Inflammatory macrophage treated with lipopolysaccharide for 1 hour (primary cell): ENCODE measurements at places on chromosomes 3 and 15.

- no peak for DNase-seq
These were observed 182.4 kb downstream of the SHQ1 start for GRCh38 chr3:72665701-72666446.

DNA sequence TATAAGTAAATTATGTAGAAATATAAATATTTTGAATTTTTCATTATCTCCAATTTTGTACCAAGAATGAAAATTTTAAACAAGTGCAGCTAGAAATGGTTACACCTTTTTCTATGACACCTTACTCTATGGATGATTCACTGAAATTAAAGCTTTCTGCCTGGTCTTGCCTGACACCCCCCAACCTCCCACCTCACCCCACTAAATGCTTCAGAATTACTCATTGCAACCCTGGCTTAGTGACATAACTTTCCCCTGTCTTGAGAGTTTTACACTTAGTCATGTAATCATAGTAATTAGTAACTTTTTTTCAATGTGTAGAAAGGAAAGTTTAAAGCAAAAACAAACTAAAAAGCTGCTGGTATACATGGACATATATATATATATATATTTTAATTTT is 42.0 kb upstream of the MEIS2 start:
- DNase-seq = no peak

DNA sequence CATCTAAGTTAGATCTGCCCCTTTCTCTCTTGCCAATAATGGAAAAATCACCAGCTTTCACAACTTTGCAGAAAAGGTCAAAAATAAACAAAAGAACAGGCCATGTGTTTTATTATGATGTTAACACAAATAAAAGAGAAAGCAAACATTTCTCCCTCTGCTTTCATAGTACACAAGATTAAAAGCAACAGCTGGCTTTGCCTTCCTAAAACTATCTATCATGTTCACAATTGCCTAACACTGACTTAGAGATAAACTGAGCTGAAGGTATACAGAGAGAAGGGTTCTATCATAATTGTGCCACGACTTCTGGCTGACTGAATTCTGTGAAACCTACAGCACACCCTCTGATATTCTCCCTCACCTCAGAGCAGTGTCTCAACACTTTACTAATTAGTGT is 29.4 kb downstream of the AADAC start:
- no peak for DNase-seq

- DNase-seq = no peak
These were observed 198.7 kb upstream of the BHLHE40 start for GRCh38 chr3:4780545-4780957.

GRCh38 chr15:49620199-49620598 is 419 bp downstream of the FAM227B start:
- DNase-seq = peak; percentile 37

GRCh38 chr3:17055374-17056276 is 170.9 kb downstream of the PLCL2 start:
- no peak for DNase-seq

DNA sequence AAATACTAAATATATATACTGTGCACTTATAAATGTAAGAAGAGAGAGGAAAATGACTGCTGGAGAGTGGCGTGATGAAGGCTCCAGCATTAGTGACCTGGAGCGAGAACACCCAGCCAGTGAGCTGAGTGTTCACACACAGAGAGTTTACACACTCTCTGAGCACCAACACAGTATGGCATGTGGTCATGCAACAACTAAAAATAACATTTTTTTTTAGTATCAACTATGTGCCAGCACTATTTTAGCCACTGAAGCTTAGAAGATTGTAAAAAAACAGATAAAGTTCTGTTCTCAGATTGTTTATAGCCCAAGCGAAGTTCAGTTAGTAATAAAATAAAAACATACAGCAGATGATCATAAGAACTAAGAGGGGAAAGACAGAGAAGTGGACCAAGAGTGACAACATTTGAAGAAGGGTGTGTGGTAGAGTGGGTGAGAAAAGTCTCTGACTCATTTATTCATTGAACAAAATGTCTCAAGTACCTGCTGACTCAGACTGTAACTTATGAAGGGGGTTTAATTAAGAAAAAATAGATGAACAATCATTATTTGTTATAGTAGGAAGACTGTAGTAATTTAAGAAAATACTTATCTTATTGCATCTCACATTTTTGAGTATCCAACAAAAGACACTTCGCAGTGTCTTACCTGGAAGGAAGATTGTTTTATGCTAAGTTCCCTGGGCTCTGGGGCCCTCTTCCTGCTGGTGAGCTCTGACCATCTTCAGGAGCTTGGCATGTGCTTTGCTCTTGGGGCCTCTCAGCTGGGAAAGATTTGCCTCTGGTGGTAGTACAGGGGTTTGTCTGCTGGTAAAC is 43.8 kb downstream of the GAP43 start:
- DNase-seq = peak; percentile 27

- no peak for DNase-seq
These were observed 94.6 kb upstream of the SNTN start for GRCh38 chr3:63557912-63558311.

GRCh38 chr15:86515625-86516024 is 436.0 kb downstream of the AGBL1 start:
- no peak for DNase-seq

GRCh38 chr3:151426341-151426657 is 34.6 kb downstream of the IGSF10 start:
- no peak for DNase-seq

- no peak for DNase-seq
These were observed 24.0 kb downstream of the TFRC start for GRCh38 chr3:196057760-196058331.

DNA sequence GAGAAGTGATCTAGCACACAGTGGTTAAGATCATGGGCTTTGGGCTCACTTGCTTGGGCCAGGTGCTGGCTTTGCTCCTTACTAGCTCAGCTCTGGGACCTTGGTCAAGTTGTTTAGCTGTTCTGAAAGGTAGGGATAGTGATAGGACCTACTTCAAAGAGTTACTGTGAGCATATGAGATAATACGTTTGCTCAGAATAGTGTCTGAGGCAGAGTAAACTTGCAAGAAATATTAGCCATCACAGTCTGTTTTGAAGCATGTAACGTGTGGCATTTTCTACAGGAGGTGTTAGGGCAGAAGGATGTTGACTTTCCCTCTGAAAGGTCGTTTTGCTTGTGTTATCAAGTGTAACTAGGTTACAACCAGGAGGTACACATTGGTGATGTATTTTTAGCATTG is 34.5 kb upstream of the NFKBIZ start:
- no peak for DNase-seq

DNA sequence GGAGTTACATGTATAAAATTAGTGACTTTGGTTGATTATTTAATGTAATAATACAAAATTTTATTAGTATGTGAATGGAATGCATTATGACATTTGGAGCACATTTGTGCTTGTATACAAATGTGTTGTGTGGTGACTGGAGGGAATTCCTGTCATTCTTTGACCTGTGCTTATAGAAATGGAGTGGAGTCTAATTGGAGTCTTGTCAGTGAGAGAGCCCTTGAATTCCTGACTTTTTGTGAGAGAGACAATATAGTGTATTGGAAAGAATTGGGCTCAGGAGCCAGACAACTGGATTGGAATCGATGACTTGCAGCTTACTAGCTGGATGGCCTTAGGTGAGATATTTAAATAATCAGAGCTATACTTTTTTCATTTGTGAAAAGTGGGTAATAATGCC is 9.4 kb downstream of the TCF12 start:
- no peak for DNase-seq

DNA sequence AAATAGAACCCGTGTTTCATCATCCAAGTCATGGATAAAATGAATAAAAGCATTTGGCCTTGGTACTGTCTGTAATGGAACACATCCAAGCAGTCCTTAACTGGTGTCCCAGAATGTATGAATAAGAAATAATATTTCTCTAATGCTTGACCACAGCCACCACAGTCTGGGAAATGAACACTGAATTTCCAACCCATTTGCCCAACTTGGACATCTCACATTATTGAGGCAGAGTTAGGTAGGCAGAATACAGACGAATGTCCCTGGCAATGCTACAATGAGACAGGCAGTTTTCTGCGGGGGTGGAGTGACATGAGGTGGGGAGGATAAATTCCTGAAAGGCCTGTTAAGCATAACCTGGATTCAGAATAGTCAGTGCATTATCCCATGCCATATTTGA is 245.7 kb downstream of the ZIC1 start:
- no peak for DNase-seq

DNA sequence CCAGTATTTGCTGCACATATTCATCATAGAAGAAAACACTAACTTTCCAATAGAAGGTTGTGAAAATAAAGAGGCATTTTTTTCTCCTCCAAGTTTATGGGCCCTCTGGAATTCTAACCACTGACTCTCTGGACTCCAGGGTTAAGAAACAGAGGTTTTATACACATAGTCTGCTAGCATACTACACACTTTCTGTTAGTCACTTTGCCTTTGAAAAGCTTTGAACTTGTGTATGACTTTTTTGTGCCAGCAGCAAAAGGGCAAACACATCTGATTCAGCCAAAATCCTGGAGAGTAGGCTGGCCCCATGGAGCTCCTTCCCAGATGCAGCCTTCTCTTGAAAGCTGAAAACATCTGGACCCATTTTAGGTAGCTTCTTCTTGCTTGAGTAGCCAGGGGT is 6.2 kb downstream of the ZIC4 start:
- no peak for DNase-seq

- DNase-seq = no peak
These were observed 120.2 kb downstream of the TFDP2 start for GRCh38 chr3:142029052-142029642.

GRCh38 chr15:85120351-85121113 is 138.9 kb downstream of the PDE8A start:
- DNase-seq = no peak

- DNase-seq = peak; percentile 72
These were observed 127.6 kb upstream of the UBE2E2 start for GRCh38 chr3:23075496-23075895.

DNA sequence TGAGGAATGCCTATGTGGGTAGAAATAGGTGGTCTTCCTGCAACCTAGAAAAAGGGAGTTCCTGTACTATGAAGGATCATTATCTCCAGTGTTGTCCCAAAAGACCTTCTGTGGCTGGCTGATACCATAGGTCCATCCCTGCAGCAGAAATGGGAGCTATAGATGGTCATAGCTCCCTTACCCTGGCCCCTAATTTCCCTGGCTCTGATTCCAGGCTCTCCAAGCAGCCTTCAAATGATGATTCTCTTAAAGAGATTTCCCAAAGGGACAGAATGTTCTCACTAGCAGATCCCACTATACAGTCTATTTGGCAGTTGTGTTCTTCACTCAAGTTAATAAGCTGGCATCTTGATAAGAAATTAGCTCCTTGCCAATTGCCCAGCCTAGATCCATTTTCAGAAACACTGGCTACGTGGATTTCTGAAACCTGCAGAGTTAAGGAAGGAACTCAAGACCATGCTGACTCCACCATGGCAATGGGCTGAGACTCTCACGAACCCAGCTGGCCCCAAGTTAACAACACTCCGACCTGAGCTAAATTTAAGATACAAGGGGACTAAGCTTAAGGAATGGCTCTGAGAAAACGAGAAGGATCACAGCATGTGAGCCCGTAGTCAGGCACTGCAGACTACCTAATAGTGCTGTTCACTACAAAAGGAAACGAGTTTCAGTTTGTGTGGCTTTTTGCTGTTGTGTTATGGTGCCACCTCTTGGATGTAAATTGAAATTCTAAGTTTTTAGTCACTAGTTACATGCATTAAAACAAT is 11.4 kb downstream of the C15orf40 start:
- peak; percentile 81 for DNase-seq

DNA sequence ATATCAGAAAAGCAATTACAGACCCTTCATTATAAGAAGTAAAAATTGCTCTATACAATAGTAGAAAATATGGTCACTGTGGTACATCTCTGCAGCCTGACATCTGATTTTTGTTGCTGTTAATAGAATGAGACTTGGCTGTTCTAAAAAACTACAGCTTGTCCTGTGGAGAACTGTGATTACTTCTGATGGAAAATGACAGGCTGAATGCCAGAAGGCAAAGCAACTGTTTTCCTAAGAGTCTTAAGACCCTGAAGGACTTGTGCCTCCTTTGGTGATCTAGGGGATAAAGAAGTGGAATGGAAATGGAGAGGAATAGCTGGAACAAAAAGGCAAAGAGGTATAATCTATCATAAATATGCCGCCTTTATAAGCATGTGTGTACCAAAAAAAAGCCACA is 314.8 kb downstream of the BCHE start:
- no peak for DNase-seq

- no peak for DNase-seq
These were observed 59.6 kb downstream of the ATP10A start for GRCh38 chr15:25803541-25803940.

DNA sequence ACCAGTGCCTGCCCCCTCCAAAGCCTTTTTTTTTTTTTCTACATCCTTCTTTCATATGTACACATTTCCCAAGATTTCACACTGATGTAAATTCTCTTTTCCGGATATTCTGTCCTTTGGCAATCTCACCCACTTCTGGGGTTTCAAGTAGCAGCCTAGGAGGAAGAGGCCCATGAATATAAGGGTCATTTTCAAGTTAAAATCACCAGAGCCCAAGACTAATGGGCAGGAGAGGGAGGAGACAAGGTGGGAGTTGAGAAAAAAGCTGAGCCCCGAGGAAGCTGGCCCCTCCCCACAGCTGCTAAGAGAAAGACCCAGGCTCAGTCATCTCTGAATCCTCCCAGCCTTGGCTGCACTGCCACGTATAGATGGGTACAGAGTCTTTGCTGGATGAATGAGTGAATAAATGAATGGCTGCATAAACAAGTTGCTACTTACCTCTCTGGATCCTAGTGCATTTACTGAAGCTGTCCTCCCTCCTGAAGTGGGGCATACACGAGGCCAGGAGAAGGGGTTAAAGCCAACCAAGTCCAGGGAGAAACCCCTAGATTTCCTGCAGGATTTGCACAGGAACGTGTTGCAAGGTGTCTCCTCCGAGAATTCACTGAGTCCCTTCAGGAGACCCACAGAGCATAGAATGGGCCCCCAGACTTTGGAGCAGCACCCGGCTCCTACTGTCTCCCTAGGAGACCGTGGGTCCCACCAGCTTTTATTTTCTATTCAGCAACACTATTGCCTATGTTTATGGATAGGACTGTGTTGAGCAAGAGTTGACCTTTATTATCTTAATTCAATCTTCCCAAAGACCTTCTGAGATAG is 100.8 kb upstream of the LIPC start:
- peak; percentile 98 for DNase-seq

DNA sequence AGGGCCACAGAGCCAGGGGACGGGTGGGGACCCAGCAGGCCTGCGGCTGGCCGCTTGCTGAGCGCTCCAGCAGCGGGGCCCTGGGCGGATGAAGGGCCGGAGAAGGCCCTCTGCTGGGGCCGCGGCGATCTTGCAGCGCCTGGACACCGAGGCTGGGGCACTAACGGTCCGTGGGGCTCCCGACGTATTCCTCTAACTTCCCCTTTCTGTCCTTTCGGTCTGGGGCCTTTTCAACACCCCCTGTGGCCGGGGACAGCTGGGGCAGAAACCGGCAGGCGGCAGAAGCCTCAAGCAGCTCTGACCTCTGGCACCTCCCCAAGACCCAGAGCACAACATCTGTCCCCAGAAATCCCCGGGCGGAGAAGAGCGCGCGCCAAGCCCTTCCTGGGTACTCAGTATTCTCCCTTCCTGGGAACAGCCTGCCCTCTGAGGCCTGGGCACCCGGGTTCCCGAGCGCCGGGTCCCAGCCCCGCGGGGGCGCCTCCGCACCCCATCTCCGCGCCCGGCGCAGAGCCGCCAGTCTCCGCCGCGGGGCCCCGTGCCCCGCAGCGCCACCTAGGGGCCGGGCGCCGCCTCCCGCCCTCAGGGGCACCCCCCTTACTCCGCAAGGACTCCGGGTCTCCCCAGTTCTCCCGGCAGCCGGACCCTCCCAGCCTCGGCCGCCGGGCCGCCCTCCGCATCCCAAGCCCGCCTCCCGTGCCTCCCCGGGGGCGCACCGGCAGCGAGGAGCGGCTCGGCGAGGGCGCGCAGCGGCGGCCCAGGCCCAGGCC is 582 bp upstream of the SLCO3A1 start:
- peak; percentile 90 for DNase-seq
